Activated naive CD8-positive, alpha-beta T cell treated with anti-CD3 and anti-CD28 coated beads for 36 hours (primary cell): ENCODE measurements at places on chromosomes 11 and 22. TPM values are rescaled to one million over a fixed set of nuclear protein-coding genes. Genes with fewer than 3 reads are reported as not detected.

GRCh38 chr11:122633219-122633829 lies 22.2 kb upstream of the UBASH3B start:
- no peak for DNase-seq

Gene C11orf97
- total RNA-seq, result not detected

DNA sequence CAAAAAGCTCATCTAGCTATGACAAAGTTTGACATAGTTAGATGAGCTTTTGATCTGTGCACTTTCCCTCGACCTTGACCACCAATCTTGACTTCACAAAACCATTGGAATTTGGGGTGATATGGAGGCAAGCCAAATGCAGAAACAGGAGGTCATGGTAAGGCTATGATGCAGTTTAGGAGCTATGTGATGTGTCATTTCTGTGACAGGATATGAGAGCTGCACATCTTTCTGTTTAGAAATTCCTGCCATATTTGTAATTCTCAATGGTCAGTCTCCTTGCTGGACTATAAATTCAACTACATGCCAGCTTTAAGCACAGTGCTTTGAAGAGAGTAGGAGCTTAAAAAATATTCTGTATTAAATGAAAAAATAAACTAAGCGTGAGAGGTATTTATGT lies 12.9 kb downstream of the OR51B6 start:
- no peak for DNase-seq

DNA sequence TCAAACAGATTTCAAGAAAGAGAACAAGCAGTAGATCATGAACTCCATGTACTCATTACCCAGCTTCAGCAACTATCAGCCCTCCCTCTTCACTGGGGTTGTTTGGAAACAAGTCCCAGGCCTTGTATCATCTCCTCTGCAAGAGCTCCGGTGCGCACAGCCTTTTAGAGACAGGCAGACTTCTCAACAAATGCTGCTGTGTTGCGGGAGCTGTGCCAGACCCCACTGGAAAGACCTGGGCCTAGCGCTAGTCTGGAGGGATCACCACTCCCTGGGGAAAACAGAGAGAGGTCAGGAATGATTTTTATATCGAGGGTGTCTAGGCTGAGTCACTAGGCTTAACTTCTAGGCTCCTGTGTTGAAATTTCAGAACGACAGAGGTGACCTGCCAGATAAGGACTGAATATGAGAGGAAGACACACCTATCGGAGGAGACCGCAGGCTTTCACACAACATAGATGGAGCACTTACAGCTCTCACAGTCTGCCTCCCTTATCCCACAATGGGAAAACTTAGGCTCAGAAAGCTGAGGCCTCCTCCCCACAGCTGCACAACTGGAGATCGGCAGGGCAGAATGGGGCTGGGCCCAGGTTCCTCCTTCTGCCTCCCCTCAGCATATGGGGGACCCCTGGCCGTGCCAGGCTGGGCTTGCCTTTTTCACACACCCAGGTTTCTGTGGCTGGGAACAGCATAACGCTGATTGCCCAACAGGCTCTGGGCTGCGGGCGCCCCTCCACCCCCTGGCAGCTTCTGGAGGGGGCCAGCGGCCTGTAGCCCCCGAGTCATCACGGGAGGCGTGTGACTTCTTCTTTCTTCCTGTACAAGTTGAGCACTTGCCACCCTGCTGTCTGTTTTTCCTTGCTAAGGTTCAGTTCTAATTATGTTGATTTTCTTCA lies 86.0 kb downstream of the PKNOX2 start:
- no peak for DNase-seq

Gene IGLL1
- total RNA-seq, result not detected

DNA sequence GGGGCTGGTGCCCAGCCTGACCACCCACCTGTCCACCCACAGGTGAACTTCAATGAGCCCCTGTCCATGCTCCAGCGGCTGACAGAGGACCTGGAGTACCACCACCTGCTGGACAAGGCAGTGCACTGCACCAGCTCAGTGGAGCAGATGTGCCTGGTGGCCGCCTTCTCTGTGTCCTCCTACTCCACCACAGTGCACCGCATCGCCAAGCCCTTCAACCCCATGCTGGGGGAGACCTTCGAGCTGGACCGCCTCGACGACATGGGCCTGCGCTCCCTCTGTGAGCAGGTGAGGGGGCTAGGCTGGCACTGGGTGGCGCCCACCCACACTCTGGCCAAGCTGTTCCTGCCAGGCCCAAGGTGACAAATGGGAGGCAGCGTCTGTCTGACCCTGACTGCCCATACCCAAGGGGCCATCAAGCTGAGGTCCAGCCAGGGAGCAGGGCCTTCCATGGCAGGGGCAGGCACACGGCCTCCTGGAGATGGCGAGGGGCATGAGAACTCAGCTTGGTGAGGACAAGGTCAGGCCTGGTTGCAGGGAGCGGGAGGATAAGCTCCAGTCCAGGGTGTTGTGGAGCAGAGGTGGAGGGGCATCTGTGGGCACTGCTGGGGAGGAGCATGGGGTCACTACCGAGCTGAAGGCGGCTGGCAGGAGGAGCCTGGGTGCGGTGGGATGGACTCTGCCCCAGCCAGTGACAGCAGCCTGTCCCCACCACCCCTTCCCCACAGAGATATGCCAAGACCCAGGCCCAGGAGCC lies 77.7 kb downstream of the MORC2 start:
- peak; percentile 20 for DNase-seq

DNA sequence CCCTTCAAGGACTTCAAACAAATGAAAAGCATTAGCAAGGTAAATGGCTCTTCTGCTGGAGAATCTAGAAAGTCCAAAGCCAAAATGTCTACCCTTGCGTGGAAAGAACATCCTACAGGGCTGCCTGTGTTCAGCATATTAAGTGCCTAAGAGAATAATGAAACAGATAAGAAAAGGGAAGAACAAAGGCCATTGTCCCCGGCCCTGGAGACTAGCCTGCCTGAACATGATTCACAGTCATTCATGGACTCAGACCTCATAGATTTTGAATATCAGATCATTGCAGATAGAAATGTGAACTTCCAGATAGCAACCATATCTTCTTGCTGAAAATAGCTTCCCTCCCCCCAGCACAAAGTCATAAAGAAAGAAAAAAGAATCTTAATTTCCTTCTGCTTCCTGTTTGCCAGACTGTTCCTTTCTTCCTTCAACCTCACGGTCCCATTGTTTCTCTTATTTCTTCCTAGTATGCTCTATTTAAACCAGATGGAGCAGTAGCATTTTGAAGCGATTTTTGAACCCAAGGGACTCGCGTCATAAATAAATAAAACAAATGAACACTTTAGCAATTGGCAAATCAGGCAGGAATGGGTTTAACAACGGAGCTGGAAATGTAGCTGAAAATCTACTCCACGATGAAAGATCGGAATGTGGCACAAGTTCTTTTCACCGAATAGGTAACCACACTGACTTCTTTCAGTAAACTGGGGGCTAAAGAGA lies 408.2 kb upstream of the CCDC90B start:
- DNase-seq, result no peak

GRCh38 chr11:1481861-1482441 lies 4.6 kb downstream of the MOB2 start:
- no peak for DNase-seq

Gene TMEM41B
- 20.1 TPM for total RNA-seq
